ENCODE measurements at places on chromosomes 6 and 20. TPM values are rescaled to one million over a fixed set of nuclear protein-coding genes. Genes with fewer than 3 reads are reported as not detected.

Gene MEI4
- total RNA-seq, result not detected

Gene HLA-DRA
- 170 TPM for total RNA-seq

Gene INSM1
- total RNA-seq, result 2.8 TPM

Gene VGLL2
- not detected for total RNA-seq

Gene C6orf15
- total RNA-seq, result not detected

Gene PRRT1
- total RNA-seq, result 0.29 TPM

Gene CD109
- 21.5 TPM for total RNA-seq

Gene ATAT1
- 20.9 TPM for total RNA-seq

Gene FERMT1
- 0.48 TPM for total RNA-seq

Gene JAG1
- total RNA-seq, result not detected

Gene HLA-DPA1
- total RNA-seq, result 136 TPM

Gene SPDEF
- total RNA-seq, result 0.26 TPM

Gene SCGN
- not detected for total RNA-seq

Gene TRMT6
- total RNA-seq, result 43.2 TPM

Gene SNRNP48
- 16.9 TPM for total RNA-seq

Gene HFE
- 1.7 TPM for total RNA-seq

Gene PROKR2
- not detected for total RNA-seq

Gene IL17A
- 45.4 TPM for total RNA-seq

Gene TSPO2
- total RNA-seq, result not detected

Gene SMPD2
- total RNA-seq, result 9.7 TPM

Gene RHAG
- total RNA-seq, result not detected

Gene HTR1E
- total RNA-seq, result not detected

Gene MTCH1
- 97.9 TPM for total RNA-seq

Gene SNPH
- 1.7 TPM for total RNA-seq

Gene VIP
- not detected for total RNA-seq

Gene BPIFA1
- not detected for total RNA-seq

Gene PRL
- not detected for total RNA-seq

Gene RSPO3
- total RNA-seq, result not detected

Gene DEFB123
- not detected for total RNA-seq

Gene PCED1A
- 15.0 TPM for total RNA-seq

Gene ADGRB3
- total RNA-seq, result not detected

Gene NELFE
- 50.3 TPM for total RNA-seq

Gene CLVS2
- not detected for total RNA-seq

Gene SPAG4
- total RNA-seq, result 7.2 TPM

Gene FAM120B
- 27.4 TPM for total RNA-seq

Gene TREML1
- total RNA-seq, result not detected

Gene KIFC1
- total RNA-seq, result 101 TPM

Gene COX4I2
- not detected for total RNA-seq

Gene LHFPL5
- total RNA-seq, result 0.21 TPM

Gene TRIM15
- not detected for total RNA-seq

Gene LAMA2
- total RNA-seq, result 0.28 TPM

Gene PLCB1
- 3.0 TPM for total RNA-seq

Gene THBD
- not detected for total RNA-seq

Gene TCP11
- total RNA-seq, result not detected

Gene ADAM33
- not detected for total RNA-seq

Gene FBXL4
- 12.9 TPM for total RNA-seq
